Fibroblast of skin of left quadriceps (primary cell): ENCODE measurements at places on chromosomes 16 and 17.

DNA sequence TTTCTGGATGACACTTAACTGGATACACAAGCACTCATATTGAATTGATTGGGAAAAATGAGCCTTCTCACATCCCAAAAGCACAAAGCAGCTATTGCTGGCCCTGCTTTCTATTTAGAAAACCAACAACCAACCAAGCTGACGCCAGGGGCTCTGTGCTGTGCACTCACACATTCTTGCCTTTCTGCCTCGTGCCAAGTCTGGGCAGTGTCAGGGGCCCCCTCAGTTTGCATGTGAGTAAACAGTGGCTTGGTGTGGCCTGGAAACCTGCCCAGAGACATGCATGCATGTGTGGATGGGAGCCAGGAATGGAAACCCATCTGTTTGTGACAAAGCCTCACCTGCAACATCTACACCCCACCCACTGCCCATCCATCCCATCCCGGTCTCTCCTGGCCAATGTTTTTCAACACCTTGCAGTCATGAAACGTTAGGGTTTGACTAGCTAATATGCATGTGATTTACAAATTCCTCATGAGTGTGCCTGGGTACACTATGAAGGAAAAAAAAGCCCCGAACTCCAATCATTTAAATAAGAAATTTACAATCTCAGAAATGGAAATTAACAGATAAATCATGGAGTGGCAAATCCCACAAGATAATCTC is 20.4 kb downstream of the MIEF2 start:
- no peak for DNase-seq

DNA sequence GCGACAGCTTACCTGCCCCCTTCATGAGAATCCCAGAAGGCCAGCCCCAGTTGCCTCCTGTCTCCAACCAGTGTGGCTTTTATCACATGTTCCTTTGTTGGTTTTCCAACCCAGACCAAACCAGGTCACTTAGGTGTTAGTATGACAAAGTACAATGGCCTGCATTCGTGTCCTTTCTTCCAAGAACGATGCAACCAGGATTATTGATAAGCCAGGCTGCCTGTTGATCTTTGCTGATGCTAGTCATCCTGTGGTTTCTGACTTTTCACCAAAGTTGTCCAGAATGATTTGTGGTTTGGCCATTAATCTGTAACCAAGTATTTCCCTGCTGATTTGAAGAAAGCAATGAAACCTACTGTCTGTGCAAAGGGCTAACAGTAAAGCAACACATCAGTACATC is 191.4 kb downstream of the CYLD start:
- no peak for DNase-seq

DNA sequence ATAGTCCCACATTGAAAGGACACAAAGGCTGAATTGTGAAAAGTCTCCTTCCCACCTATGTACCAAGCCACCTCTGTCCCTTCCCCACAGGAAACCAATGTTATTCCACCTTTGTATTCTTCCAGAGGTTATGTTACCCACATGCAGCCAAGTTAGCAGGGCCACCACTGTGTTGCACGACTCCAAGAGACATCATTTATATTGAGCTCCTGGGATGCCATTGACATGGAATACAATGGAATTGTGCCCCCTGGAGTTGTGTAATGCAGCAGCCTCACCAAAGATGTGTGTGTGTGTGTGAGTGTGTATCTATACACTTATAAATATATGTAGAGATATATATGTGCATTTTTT is 21.6 kb upstream of the MSI2 start:
- DNase-seq: no peak

- DNase-seq: no peak
Observed at GRCh38 chr17:52149626-52150025, 8.9 kb downstream of the CA10 start.

GRCh38 chr17:51180486-51180885 is 14.3 kb downstream of the NME2 start:
- no peak for DNase-seq

DNA sequence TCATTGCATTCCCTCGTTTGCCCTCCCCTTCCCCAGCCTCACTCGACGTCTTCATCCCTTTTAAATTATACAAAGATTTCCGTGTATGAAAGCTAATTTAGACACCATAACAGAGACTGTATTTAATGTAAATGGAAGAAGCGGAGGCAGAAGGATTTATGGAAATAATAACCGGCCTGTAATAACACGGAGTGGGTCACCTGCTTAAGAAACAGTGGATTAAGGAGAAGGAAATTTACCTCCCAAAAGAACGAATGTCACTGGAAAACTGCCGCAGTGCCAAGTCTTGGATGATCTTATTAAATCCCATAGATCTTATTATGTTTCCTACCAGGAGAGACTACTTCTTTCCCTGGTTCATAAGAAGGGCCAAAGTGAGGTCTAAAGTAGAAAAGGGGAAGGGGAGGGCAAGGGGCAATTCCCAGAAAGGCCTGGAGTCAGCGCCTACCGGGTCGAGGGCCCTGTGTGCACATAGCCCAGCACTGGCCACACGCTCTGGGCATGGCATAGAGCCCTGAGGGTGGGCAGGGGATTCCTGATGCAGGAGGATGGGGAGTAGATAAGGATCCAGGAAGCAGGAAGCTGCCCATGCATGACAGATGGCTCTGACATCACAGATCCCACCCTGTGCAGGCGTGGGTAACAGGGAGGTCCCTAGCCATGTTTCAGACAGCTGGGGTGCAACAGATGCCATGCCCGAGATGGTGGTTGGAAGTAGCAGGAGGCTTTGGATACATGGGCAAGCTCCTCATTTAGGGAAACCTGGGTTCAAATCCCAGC is 56.2 kb upstream of the RPL38 start:
- DNase-seq: no peak

DNA sequence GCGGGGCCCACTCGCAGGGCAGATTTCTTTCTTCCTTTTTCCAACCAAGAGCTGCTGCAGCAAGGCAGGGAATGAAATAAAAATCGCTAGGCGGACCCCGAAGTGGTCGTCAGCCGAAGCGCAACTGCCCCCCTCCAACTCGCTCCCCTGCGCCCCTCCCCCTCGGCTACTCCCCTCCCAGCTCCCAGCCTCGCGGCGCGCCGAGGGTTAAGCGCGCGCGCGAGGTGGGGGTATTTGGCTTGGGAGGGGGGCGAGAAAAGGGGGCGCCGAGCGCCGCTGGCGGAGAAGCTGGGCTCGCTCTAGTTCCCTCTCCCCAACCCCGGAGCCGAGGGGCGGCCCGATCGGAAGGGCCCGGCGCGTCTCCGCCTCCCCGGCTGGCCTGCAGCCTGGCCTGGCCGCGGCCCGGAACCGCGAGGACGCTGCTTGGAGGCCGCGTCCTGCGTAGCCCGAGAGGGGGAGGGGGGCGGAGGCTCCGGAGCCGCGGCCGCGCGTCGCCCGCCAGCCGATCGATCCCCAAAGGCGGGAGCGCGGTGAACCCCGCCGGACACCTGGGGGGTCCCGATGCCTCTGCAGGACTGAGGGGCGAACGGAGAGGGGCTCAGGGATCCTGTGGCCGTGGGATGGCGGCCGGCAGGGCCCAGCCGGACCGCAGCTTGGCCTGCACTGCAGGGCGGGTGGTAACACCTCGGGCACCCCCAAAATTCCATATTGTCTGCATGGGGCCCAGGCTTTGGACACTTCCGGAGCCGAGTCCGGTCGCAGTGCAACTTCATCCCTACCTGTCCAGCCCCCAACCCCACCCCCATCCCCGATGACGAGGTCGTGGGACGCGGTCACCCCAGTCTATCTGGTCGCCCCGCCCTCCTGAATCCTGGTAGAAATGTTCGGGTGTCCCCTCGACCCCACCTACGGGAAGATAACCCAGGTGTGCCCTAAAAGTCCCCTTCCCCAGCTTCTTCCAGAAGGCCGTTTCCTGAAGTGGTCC is 4.9 kb upstream of the CBX4 start:
- no peak for DNase-seq
